ENCODE measurements at places on chromosomes 11 and 22. TPM values are rescaled to one million over a fixed set of nuclear protein-coding genes. Genes with fewer than 3 reads are reported as not detected.
A peak's percentile ranks its signal among the peaks of the same experiment; 100 is the strongest.

FOLR2 gene
- not detected for total RNA-seq

OR10A2 gene
- total RNA-seq, result not detected

GRCh38 chr22:20666560-20666959, 107.4 kb upstream of the SERPIND1 start:
- DNase-seq, result no peak

DNA sequence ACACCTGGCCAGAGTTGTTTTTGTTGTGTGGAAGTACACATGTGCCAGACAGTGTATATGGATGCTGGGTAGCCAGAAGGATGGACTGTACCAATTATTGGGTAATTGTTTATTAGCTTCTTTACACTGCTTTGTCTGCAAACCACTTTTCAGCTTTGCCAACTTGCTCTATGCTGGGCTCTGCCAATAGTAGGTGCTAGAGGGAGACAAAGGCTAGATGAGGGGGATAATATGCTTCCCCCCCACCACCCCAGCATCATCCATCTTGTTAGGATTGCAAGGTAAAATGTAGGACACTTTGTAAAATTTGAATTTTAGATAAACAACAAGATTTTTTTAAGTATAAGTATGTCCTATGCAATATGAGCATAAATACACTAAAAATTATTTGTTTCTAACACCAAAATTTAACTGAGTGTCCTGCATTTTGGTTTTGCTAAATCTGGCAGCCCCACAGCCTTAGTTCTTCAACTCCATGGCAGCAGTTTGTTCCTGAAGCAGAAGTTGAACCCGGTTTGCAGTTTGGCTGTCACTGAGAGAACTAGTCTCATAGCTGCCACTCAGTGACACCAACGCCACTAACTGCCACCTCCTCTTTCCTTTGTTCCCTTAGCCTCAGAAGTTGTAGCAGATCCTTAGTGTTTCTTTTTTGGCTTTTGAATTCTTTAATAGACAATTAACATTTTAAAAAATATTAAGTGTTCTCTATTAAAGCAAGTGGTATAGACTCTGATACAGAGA, 78.8 kb downstream of the CCDC81 start:
- DNase-seq, result peak; percentile 26

GRCh38 chr11:67278939-67279588, 10.0 kb upstream of the ANKRD13D start:
- no peak for DNase-seq

DNA sequence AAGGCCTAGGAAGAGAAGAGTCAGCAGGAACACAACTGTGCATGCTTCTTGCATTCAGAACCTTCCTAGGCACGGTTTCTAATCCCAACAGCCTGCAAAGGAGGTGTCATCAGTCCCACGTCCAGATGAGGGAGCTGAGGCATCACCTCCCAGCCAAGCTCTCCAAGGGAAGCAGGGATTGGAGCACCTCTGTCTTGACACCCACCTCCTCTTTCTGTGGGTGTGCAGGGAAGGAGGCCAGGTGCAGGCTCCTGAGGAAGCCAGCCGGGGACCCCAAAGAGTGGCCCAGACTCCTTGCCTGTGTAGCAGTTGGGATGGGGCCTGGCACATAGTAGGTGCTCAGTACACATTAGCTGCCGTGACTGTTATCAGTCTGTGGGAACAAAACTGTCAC, 2.0 kb downstream of the PNPLA5 start:
- DNase-seq, result peak; percentile 24

GRCh38 chr11:42841556-42841955, 470.2 kb upstream of the API5 start:
- DNase-seq, result no peak

- DNase-seq, result peak; percentile 76
Measured at GRCh38 chr11:72224564-72225410, at the start of gene INPPL1. TSS of gene INPPL1 (plus strand) at chr11:72224767. CDS start at chr11:72224985, 218 bp downstream.

Measured in GM23338 (cell line).